ENCODE measurements at places on chromosomes 12 and 14.

DNA sequence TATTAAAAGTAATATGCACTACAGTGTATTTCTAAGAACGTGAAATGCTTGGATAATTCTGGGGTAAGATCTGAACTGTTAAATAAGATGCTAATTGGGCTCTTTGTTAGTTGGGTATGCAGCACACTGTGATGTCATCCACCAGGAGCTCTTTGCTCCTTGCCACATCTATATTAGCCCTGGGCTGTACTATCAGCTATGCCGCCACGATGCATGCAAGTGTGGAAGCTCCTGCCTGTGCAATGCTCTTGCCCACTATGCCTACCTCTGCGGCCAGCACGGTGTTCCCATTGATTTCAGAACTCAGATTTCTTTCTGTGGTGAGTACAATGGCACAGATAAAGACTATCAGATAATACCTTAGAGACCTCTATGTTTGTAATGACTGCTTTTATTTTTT lies 165.6 kb downstream of the OTOGL start:
- no peak for DNase-seq

- DNase-seq: no peak
These were observed 12.9 kb downstream of the BRI3BP start for GRCh38 chr12:125006365-125006764.

DNA sequence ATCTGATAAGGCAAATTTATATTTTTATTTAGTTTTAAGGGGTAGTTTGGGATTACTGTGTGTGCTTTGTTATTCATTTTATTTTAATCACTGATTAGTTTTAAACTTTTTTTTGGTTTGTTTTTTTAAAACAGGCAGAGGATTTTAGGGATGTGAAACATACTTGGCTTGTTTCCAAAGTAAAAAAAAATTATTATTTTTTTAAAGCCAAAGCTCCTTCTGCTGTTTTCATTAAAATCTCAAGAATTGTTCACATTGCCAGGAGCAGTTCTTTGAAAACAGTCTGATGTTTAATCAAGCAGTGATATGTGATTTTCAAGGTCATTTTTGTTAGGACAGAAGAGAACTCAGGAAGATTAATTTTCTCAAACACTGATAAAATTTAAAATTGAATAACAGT lies 11.2 kb downstream of the TTC8 start:
- DNase-seq: no peak

DNA sequence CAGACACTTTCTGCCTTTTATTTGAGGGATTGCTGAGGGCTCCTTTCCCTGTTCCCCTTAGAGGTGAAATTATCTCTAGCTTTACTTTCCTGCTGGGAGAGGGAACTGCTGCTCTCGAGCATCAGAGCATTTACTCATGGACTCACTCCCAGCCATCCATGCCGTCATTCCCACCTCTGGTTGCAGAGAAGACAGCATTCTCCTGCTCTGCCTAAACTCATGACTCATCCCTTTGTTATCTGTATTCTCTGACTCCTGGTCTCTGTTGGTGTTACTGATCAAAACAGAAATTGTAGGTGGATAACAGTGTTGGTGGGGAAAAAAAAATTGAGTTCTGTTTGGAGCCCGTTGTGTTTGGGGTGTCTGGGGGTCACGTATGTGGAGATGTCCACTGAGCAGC lies 159.3 kb downstream of the TTC8 start:
- no peak for DNase-seq

- peak; percentile 65 for DNase-seq
These were observed 12.0 kb downstream of the ADGRD1 start for GRCh38 chr12:130965668-130966067.

DNA sequence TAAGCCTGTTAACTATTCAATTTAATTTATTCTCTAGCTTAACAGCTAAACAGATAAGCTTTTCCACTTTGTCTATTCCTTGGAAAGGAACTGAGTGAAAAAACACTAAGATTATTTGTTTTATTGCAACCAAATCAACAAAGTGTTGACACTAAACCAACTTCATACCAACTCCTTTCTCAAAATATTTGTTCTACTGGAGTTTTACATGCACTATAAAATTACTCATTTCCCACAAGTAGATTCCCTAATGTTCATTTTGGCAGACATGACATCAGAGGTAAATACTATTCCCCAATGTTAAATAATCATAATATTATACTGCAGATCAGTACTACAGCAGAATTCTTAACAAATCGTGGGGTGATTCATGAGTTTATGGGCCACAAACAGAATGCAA lies 231.4 kb downstream of the TTC6 start:
- no peak for DNase-seq

GRCh38 chr14:53744857-53745256 lies 211.8 kb downstream of the BMP4 start:
- DNase-seq: no peak

GRCh38 chr12:16884819-16885218 lies 278.9 kb upstream of the LMO3 start:
- DNase-seq: no peak

- DNase-seq: peak; percentile 46
These were observed 92.5 kb downstream of the VCPKMT start for GRCh38 chr14:50023671-50024490.

DNA sequence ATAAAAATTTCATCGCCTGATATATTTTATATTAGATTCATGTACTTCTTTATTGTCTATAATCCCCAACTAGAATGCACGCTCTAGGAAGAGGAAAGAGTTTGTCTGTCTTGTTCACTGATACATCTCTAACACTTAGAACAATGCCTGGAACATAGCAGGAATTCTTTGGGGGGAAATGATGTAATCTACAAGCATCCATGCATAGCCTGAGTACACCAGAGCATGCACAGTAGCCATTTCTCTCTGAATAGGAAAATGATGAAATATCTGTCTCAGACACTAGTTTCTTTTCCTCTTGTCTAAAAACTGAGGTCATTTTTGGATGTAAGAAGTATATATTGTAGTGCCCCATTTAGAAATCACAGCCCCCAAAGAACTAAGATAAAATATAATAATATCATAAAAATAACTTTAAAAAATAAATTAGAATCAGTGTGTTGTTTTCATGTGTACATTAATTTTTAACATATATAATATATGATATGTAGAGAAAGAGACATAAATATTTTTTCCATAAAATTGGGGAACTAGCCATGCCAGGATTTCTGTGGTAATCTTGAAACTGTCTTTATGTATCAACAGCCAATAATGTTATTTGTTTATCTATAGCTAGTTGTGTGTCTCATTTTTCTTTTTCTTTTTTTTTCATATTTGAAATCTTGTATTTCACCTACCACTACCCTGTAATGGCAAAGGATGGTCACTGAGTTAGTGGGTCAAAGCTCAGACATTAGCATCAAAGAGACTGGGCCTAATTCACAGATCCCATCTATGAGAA lies 155.6 kb upstream of the TMCC3 start:
- peak; percentile 64 for DNase-seq

GRCh38 chr12:128794661-128795529 lies 28.9 kb downstream of the SLC15A4 start:
- DNase-seq: no peak

DNA sequence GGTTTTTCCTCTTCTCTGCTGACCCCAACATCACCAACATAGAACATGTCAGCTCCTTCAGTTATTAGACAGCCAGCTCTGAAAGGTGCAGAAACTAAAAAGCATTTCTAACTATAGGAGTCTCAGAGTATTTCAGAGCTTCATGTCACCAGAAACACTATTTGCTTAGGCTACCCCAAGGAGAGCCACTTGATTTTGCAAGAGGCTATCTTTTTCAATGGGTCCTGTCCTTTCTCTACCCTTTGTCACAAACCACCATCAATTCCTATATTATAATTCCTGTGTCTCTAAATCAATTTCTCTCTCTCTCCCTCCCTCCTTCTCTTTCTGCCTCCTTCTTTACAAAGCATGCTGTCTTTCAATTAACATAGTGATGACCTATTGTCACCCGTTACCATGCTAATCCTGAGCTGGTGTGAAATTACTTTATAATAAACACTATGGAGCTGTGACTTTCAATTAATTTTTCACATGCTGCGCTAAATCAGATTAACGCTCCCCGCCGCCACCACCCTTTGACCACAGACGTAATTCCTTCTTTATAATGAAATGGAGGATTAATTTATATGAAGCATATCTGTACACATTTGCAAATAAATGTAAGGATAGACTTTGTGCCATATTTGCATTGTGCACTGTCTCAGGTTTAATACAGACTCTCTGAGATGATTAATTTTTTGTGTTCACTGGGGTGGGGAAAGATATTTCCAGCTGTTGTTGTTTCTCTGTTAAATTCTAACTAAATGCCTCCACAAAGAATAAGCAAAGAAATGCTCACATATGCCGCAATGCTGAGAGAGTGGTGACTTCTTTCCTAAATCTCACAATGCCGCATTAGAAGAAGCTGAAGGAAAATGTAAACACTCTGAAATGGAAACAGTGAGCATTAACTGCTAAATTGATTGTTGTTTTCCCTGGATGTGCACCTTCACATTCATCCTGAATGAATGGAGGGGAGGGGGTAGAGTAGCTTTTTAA lies 418.6 kb downstream of the PDZRN4 start:
- DNase-seq: peak; percentile 13

- DNase-seq: no peak
These were observed 1.2 kb downstream of the SPTSSA start for GRCh38 chr14:34460841-34461240.

DNA sequence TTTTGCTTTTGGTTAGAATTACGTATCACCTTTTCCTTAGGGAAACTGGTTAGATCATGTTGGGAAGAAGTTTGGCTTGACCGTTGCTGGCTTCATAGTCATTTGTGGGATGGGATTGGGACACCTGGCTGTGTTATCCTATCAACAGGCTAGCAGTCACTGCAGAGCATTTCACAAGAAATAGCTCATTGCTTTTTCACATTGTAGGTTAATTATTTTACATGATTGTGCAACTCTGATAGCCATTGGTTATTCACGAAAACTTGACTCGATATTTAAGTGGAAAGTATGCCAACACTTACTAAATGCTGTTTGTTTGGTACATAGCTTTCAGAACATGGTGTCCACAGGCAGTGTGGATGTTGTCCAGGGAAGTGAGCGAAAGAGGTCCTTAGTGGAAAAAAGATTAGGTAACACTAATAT lies 89.4 kb downstream of the NKX2-1 start:
- no peak for DNase-seq

- no peak for DNase-seq
These were observed 31.3 kb upstream of the ISM2 start for GRCh38 chr14:77529963-77530362.

DNA sequence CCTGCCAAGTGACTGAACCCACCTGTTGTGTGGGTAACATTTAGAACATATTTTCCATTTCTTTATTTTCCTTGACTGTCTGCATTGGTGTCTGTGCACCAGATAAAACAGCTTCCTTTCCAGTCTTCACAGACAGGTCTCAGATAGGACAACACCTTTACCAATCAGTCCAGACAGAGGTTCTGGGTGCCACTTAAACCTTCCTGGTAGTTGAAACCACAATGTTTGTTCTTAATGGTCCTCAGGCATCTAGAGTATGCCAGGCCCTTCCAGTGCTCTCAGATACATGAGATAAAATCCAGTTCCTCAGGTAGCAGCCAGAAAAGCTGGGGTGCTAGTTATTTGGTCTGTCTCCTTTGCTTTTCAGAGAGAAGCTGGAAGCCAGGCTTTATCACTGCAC lies 7.0 kb upstream of the CLEC2D start:
- DNase-seq: no peak

DNA sequence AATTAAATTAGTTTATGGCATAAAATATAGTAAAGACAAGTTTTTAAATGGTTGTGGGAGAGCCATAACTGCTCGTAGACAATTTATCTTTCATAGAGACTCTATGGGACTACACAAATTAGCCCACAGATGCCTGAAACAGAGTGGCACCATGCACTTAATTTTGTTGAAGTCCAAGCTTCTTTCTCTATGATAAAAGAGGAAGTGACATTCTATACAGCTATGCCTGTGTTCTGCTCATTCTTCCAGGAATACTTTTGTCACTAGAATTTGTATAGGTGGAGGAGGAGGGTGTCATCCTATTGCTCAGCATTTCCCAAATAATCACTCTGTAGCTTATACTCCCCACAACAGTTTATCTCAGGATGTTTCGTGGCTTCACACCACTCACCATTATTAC lies 43.7 kb upstream of the KICS2 start:
- no peak for DNase-seq

- no peak for DNase-seq
These were observed 30.3 kb upstream of the KCNC2 start for GRCh38 chr12:75239987-75240386.

- no peak for DNase-seq
These were observed 49.4 kb downstream of the SLC15A5 start for GRCh38 chr12:16228067-16228466.

GRCh38 chr12:124232654-124232987 lies 62.3 kb upstream of the RFLNA start:
- DNase-seq: no peak

- no peak for DNase-seq
These were observed 37.5 kb downstream of the ZFHX2 start for GRCh38 chr14:23513818-23514643.

- DNase-seq: no peak
These were observed 72.4 kb downstream of the IGF1 start for GRCh38 chr12:102407776-102408486.

All from A673 (cell line).